NCI-H1930 (cell line): ENCODE measurements at places on chromosomes 13 and 19.

DNA sequence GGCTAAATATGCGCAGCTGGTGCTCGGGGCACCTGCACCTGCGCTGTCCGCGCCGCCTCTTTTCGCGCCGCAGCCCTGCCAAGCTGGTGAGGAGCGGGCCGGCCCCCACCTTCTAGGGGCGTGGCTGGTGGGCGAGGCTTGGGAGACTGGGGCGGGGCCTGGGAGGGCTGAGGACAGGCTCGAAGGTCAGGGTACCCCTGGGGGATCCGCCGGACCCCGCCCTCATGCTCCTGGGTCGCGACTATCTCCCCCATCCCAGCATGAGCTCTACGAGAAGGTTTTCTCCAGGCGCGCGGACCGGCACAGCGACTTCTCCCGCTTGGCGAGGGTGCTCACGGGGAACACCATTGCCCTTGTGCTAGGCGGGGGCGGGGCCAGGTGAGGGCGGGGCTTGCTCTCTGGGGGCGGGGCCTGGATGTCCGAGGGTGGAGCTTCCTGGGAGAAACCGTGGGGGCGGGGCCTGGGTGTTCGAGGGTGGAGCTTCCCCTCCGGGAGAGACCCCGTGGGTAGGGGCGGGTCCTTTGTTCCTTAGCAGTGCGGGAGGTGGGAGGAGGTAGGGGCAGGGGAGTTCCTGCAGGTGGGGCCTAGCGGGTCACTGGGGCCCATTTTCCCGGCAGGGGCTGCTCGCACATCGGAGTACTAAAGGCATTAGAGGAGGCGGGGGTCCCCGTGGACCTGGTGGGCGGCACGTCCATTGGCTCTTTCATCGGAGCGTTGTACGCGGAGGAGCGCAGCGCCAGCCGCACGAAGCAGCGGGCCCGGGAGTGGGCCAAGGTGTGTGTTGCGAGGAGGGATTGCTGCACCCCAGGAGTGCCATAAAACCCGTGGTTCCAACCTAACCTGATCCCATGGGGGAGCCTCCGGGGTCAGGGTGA is 19.7 kb downstream of the PNPLA6 start:
- DNase-seq, result no peak

DNA sequence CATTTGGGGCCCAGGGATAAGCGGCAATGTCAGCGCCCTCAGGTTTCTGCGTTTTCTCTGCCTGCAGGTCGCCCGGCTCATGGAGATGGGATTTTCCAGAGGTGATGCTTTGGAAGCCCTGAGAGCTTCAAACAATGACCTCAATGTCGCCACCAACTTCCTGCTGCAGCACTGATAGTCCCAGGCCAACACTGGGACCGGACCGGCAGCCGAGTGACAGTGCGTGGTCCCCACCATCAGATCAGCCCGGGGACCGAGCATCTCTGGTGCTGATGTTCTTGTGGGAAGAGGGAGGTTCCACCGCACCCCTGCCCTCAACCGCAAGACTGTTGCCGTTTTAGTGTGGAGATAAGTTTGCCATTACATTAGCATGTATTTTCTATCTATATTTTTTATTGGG is 78.0 kb upstream of the GPR183 start:
- DNase-seq, result no peak

- DNase-seq, result no peak
Measured at GRCh38 chr13:107742544-107742943, 472.8 kb downstream of the LIG4 start.

DNA sequence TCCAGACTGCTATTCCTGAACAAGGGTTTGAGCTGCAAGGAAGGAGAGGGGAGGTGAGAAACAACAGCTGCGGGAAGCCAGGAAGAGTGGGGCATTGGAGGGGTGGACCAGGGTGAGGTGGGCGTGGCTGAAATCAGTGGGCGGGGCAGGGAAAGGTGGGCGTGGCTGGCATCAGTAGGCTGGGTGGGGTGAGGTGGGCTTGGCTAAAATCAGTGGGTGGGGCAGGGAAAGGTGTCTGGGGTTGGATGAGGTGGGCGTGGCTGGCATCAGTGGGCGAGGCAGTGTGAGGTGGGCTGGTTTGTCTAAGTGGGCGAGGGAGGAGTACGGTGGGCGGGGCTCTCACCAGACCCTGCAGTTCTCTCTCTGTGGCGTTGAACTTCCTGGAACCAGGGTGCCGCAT is 87.6 kb downstream of the MUC16 start:
- DNase-seq, result no peak

GRCh38 chr13:40186626-40187323 is 479.7 kb downstream of the FOXO1 start:
- no peak for DNase-seq

DNA sequence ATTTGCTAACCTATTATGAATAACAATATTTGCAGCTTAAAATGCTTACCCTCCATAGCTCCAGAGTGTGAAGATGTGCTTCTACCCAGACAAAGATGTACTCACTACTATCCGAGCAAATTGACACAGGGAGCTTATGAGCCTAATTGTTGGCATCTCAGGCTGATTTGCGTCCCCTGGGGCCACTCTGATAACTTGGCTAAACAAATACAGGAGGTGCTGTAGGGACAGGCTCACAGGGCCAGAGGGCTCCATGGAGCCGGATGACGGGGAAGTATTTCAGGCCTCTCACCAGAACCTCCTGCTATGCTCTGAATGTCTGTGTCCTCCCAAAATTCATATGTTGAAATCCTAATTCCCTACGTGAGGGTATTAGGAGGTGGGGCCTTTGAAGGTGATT is 26.7 kb upstream of the C19orf12 start:
- no peak for DNase-seq
